ENCODE measurements at places on chromosomes 2 and 18.

GRCh38 chr2:177724398-177725287 is 332.1 kb downstream of the AGPS start:
- no peak for DNase-seq

GRCh38 chr2:207505728-207506127 is 24.0 kb upstream of the CREB1 start:
- no peak for DNase-seq

- no peak for DNase-seq
These were observed 16.6 kb downstream of the CYTIP start for GRCh38 chr2:157427003-157427921.

DNA sequence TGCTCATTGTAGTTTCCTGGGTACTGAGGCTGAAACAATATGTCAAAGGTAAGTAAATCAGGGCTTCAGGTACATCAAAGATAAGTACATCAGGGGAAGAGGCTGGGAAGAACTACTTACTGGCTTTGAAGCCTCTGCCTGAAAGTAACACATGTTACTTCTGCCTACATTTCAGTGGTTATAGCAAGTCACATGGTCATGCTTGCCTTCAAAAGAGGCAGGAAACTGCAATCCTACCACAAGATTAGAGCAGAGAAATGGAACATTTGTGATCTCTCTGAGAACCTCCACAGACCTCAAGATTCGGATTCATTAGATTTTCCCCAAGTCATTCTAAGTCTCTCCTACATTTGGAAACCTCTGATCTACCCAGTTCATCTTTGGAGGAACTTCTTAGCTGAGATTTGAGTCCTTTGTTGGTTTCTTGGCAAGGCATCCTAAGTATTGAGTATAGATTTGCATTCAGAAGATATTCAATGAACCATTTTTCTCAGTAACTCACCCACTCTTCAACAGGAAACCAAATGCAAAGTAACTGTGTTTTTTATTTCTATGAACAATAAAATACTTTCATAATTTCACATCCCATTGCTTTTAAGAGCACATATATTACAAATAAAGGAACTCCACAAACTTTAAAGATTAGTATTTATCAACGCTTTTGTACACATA is 48.5 kb upstream of the CCDC195 start:
- DNase-seq = no peak

DNA sequence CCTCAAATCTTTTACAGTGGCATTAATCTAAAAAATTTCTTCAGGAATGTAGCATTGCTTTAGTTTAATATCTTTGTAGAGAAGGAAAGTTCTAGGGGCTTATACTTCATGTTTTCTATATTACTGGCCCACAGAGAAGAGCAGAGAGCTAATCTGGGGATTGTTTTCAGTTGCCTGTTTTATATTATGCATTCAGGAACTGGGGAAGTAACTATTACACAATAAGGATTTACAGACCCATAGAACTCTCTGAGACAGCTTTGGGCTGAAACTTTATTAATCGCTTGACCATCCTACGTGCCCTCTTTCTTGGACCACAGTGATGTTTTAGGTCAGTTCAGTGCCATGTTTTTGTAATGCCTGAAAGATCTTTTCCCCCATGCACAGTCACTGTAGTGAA is 29.9 kb downstream of the BIRC6 start:
- DNase-seq = no peak

GRCh38 chr2:69674316-69674670 is 30.8 kb upstream of the AAK1 start:
- no peak for DNase-seq

GRCh38 chr2:238816291-238816690 is 31.6 kb upstream of the TWIST2 start:
- no peak for DNase-seq

DNA sequence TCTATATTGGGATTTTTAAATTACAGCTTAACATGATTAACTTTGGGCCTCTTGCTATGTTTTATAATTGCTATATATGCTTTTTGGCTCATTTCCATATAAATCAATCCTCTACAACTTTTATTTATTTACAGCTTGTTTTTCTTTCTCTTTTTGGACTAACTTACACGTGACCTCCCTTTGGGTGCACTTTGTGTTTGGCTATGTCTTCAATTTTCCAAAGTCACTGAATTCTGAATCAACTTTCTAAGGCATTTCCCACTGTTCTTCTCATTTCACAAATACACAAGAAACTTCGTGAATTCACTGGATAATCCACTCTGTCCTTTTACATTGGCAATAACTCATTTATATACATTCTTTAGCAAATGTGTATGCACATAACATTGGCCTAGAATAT is 5.4 kb upstream of the CPS1 start:
- no peak for DNase-seq

DNA sequence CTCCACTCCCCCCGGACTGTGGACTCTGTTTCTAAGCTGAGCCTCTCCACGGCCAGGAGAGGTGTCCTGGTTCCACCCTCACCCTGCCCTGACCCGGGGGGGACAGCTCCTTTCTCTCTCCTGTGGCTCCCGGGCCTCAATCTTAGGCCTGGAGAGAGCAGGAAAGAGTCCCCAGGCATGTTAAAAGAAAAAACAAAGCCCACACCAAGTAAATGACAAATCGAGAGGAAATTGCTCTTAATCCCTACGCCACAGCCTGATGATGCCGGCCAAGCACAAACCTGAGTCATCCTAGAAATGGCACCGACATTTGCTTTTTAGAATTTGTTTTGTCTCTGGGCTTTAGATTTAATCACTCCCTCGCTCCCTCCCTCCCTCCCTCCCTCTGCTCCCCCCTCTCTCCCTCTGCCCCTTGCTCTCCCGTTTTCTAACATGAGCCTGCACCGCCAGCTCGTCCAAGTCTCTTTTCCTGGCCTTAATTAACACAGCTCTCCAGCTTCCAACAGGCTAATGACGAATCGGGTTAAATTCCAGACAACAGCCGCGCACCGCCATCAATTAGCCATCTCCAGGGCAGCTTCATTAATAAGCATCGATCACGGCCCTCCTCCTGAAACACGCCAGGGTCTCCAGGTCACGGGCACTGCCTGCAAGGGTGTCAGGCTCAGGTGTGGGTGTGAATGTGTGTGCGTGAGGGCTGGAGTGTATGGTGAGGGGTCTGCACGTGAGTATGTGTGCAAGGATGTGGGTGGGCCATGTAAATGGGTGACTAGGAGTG is 230.8 kb downstream of the CELF4 start:
- DNase-seq = no peak

GRCh38 chr2:232795920-232796319 is 19.6 kb upstream of the KCNJ13 start:
- DNase-seq = no peak

DNA sequence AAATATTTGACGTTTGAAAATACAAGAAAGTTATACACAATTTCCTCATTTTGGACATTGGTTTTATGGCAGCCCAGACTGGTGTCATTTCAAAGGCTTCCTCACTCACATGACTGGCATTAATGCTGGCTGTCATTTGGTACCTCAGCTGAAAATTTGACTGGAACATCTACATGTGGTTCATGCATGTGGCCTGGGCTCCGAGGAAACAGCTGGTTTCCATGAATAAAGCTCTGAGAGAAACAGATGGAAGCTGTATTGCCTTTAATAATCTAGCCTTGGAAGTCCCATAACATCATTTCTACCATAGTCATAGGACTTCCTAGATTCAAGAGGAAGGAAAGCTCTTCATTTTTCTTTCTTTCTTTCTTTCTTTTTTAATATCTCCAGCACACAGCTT is 42.9 kb upstream of the RIT2 start:
- no peak for DNase-seq

DNA sequence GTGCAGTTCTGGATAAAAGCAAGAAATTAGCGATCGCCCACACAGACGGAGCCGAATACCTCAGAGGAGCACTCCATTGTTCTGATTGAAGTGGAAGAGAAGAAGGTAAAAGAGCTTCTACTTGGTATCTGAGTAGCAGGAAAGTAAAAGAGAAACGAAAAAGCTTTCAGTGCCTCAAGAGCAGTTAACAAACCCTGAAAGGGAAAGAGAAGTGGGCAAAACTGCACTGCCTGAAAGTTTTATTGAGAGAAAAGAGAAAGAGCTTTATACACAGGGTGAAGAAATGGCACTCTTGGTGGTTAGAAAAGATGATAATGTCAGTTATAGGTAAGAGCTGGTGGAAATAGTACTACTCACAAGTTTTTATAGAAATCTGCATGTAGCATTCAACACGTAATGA is 192.8 kb downstream of the CDCA7 start:
- DNase-seq = no peak

- DNase-seq = no peak
These were observed 33.3 kb downstream of the NIF3L1 start for GRCh38 chr2:200922439-200922838.

DNA sequence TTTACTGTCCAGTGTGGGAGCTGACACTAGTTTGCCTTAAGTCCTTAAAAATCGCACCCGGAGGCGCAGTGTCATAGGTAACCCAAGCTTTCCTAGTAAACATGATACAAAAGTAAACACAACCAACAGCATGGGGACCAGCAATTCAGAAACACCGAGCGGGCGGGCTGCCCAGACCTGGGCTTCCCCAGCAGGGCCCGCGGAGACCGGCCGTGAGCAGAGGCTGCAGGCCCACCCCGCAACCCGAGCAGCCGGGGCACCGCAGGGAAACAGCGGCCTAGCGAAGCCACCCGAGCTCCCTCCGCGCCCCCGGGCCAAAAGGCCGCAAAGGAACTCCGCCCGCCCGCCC is 296 bp downstream of the TTC21B start:
- DNase-seq = no peak

GRCh38 chr18:24319757-24320156 is 77.9 kb downstream of the OSBPL1A start:
- no peak for DNase-seq

- DNase-seq = no peak
These were observed 69.7 kb upstream of the KCNE4 start for GRCh38 chr2:222982010-222982908.

- DNase-seq = no peak
These were observed 60.8 kb downstream of the LYPD6B start for GRCh38 chr2:149099298-149099697.

DNA sequence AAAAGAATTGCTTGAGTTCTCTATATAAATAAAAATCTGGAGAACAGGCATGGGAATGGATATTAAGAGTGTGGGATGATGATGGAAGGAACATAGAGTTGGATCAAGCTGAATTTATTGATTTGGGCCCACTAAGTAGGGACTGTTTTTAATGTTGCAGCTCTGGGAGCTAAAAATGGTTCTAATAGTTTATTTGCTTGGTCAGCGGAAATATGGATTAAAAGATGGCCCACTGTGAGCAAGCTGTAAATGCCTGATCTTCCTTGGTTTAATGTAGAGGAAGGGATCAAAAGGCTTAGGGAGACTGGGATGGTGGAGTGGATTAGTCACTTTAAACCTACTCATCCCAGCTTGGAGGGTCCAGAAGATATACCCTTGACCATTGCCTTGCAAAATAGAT is 429.4 kb upstream of the NXPH2 start:
- DNase-seq = no peak

- DNase-seq = no peak
These were observed 219.8 kb downstream of the DPP10 start for GRCh38 chr2:114661971-114662939.

DNA sequence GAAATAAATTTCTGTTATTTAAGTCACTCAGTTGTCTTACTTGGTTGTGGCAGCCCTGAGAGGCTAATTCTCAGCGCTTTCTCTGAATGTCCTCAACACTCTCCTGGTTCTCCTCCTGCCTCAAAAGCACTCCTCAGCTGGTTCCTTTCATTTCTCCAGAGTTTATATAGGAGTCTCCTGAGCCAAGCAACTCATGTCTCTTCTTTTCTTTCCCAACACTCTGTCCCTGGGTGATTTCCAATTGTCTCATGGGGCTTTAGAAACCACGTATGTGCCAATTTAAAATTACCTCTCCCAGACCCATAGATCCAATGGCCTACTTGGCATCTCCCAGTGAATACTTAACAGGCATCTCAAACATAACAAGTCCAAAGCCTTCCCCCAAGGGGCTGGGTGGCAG is 184.3 kb downstream of the TTC32 start:
- no peak for DNase-seq

- DNase-seq = no peak
These were observed 205.8 kb downstream of the SPAG16 start for GRCh38 chr2:213490087-213490486.

DNA sequence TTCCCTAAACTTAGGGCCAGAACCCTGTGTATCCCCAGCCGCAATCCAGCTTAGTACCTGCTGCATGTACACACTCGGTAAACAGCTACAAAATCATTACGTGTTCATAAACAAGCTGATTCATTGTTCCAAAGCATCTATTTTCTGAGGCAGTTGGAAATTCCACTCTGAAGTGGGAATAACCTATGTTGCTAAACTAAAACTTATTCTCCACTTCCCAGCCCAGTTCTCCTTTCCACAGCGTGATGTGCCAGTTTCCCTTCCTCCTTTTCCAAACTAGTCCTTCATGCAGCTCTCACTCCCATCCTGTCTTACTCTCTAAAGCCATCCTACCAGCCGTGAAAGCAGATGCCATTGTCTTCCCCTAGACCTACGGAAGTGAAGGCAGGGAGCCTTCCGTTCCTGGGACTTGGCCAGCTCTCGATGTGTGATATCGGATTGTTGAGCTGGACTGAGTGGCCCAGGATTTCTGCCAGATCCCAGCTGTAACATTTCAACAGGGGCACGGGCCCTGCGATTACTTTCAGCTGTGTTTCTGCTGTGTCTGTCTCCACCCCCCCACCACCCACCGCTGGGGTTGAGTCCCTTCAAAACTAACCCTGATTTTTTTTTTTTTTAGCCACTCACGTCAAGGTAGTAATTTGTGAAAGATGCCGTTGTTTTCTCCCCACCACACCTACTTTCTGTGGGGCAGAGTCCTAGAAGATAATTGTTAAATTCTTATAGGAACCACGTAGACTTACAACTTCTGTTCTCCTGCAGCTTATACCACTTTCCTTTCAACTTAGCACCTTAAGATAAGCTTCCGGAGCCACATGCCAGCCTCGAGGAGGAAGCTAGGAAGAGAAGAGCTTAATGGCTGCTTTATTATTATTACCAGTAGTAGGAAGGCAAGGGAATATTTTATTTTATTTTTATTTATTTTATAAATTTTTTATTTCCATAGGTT is 100.9 kb downstream of the CRIM1 start:
- DNase-seq = no peak

DNA sequence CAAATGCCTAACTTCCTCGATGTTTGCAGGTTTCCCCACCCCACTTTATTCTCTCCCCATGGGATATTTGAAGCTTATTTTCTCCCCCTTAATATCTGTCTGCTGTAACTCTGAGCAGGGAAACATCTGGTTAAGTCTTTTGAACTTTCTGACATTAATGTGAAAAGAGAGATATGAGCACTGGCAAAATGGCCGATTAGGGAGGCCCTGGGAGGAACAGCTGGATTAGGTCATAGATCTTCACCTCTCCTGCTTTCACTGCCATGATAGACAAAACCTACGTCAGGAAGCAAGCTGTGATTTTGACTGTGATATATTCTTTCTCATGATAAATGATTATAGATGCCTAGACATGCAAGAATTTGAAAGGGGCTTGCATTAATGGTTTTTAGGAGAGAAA is 43.6 kb downstream of the LYPD6B start:
- DNase-seq = no peak

All from activated B cell treated with CpG ODN at 0.5 μM for 24 hours (primary cell).